ENCODE measurements at places on chromosomes 5 and 9. TPM values are rescaled to one million over a fixed set of nuclear protein-coding genes. Genes with fewer than 3 reads are reported as not detected.

- DNase-seq = no peak
These were observed 8.5 kb downstream of the POLR3G start for GRCh38 chr5:90483206-90483605.

The NR4A3 gene
- 53.0 TPM for total RNA-seq

The GOLGA2 gene
- 54.4 TPM for total RNA-seq

The IFNA14 gene
- total RNA-seq = not detected
